ENCODE measurements at places on chromosomes 12 and 14. TPM values are rescaled to one million over a fixed set of nuclear protein-coding genes. Genes with fewer than 3 reads are reported as not detected.

Gene SPTB
- under 0.01 TPM for total RNA-seq

Gene RNF212B
- not detected for total RNA-seq

- peak; percentile 71 for DNase-seq
These were observed 670.6 kb downstream of the SLC16A7 start for GRCh38 chr12:60266381-60266852.

DNA sequence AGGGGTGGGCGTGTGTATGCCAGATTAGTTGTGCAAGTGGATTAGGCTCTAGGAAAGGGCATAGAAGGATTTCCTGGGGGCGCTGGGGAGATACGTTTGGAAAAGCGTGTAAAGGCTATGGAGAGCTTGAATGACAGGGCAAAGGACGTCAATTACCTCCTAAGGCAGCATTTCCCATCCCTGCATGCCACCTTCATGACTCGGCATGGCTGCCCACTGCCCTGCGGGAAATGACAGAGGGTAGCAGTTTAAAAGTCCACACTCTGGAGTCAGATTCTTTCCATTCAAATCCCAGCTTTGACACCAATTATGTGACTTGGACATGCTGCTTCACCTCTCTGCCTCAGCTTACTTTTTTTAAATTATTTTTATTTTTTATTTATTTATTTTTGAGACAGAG is 14.8 kb upstream of the TMEM229B start:
- DNase-seq: no peak

GRCh38 chr14:66507181-66507721 is 696 bp upstream of the GPHN start:
- no peak for DNase-seq

GRCh38 chr12:42255221-42255865 is 17.3 kb upstream of the YAF2 start:
- no peak for DNase-seq

- DNase-seq: no peak
These were observed 131.0 kb upstream of the LMNTD1 start for GRCh38 chr12:25684070-25684469.

DNA sequence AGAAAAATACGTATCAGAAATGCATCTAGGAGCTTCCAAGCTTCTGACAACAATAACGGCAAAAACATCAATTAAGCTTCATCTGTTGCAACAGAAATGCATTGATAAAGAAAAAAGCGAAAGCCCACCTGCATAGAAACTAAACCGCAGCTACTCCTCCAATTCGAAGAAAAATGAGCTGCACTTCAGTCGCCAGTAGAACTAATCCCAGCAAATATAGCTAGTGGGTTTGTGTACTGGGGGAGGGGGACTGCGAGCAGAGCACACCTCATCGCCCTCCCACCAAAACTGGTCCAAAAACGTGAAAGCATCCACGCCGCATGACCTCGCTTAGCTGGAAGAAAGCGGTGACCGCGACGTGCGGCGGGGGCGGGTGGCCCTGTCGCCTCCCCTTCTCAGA is 1.2 kb downstream of the SLC35F4 start:
- DNase-seq: no peak
